Activated naive CD4-positive, alpha-beta T cell (primary cell): ENCODE measurements at places on chromosomes 7 and 10.
A peak's percentile ranks its signal among the peaks of the same experiment; 100 is the strongest.

DNA sequence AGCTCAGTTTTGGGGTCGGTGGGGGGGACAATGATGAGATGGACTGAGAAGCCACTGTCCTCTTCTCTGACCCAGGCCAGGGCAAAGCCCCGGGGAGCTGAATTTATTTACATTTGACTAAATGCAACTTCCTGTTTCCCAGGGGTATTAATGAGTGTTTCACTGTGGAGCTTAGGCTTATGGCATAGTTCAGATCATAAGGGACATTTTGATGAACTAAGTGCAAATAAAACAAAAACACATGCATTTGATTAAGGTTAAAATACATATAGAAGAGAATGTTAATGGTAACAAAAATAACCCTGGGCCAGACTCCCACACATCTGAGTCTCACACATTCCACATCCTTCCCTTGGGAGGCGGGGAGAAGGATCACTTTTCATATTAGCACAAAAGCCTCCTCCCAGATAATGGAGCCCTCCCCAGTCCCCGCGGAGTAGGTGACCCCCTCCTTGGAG is 320.6 kb downstream of the FRMD4A start:
- DNase-seq = no peak

DNA sequence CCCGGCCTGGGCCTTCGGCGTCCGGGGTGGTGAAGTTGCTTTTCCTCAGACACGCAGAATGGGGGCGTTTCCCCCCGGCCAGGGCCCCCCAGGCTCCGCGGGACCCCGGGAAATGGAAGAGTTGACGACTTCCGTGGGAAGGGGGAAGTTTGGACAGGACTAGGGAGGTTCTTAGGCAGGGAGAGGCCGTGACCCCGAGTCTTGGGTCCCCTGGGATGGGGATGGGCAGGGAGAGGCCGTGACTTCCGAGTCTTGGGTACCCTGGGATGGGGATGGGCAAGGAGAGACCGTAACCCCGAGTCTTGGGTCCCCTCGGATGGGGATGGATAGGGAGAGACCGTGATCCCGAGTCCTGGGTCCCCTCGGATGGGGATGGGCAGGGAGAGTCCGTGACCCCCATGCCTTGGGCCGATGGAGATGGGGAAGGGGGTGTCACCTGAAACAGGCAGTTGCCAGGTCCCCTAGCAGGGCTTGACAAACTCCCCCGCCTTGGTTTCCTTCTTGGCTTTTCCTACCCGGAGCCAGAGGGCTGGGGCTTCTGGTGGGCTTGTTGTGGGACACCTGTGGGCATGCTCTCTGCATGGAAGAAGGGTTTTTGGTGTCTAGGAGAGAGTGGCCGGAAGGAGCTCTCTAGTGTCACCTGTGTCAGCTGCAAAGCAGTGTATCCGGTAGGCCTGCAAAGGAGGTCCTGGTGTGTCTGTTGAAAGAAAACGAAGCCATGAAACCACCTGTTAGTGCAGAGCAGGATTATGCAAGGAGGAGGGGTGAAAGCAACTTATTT is 1.1 kb downstream of the TRRAP start:
- DNase-seq = peak; percentile 32

DNA sequence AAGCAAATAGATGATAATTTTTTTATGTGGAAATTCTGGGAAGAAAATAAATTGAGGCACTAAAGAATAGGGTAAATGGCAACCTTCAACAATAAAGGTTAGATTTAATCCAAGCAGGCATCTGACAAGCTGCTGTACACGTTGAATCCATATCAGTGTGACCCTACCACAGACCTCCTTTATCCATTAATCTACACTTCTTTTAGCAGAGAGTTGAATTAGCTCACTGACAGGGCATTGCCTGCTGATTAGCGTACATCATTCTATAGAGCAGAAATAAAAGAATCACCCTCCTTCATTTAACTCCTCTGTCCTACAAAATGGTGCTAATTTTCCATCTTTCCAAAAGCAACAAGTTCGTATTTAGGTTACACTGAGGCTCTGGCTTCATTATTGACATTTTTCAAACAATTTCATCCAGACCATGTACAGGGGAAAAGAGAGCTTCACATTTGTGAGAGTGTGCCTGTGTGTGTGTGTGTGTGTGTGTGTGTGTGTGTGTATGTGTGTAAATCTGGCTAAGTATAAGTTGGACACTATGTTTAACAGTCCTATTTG is 356.0 kb downstream of the TFEC start:
- no peak for DNase-seq

GRCh38 chr7:2231992-2232765 is 566 bp downstream of the MAD1L1 start:
- DNase-seq = no peak
